A549 treated with GW870086 at 1 μM for 4 hours (cell line): ENCODE measurements at places on chromosomes 1 and 21. TPM values are rescaled to one million over a fixed set of nuclear protein-coding genes. Genes with fewer than 3 reads are reported as not detected.

The KIF17 gene
- total RNA-seq: 1.4 to 2.4 TPM (median 1.6 TPM) in 5 replicates

The AUNIP gene
- total RNA-seq: 6.7 to 7.9 TPM (median 7.5 TPM) in 5 replicates

The ACTN2 gene
- 0.03 to 0.20 TPM (median 0.09 TPM) in 4 of 5 replicates, not detected in the other for total RNA-seq

The VCAM1 gene
- not detected in 5 replicates for total RNA-seq

The OR2T35 gene
- not detected in 5 replicates for total RNA-seq

The KRTAP19-5 gene
- not detected in 5 replicates for total RNA-seq

The CATSPERE gene
- 0.05 to 0.15 TPM (median 0.12 TPM) in 3 of 5 replicates, not detected in the others for total RNA-seq

The CFAP126 gene
- 0.21 to 0.61 TPM in 2 of 5 replicates, not detected in the others for total RNA-seq

The GBP4 gene
- 0.02 to 0.05 TPM (median 0.02 TPM) in 3 of 5 replicates, not detected in the others for total RNA-seq

The CNIH3 gene
- total RNA-seq: 0.51 to 1.0 TPM (median 0.55 TPM) in 5 replicates

The SPATA17 gene
- 2.4 to 3.5 TPM (median 2.5 TPM) in 5 replicates for total RNA-seq

The CXADR gene
- total RNA-seq: 8.4 to 12.1 TPM (median 10.9 TPM) in 5 replicates

The CCDC17 gene
- total RNA-seq: 0.23 to 0.50 TPM (median 0.42 TPM) in 5 replicates

The ARHGEF16 gene
- 4.8 to 5.8 TPM (median 5.0 TPM) in 5 replicates for total RNA-seq

The OR6N1 gene
- not detected in 5 replicates for total RNA-seq

The KCNJ15 gene
- total RNA-seq: 0.10 to 0.25 TPM (median 0.19 TPM) in 5 replicates

The RGS5 gene
- 0.51 to 1.5 TPM (median 1.3 TPM) in 5 replicates for total RNA-seq

The DISP1 gene
- total RNA-seq: 1.3 to 2.2 TPM (median 2.0 TPM) in 5 replicates

The BTBD19 gene
- total RNA-seq: 1.8 to 3.9 TPM (median 2.7 TPM) in 5 replicates

The ALPL gene
- total RNA-seq: 0.24 to 0.57 TPM (median 0.34 TPM) in 5 replicates

The FLAD1 gene
- 39.8 to 46.3 TPM (median 44.9 TPM) in 5 replicates for total RNA-seq

The KRTAP19-1 gene
- total RNA-seq: not detected in 5 replicates

The PER3 gene
- total RNA-seq: 0.81 to 1.2 TPM (median 0.95 TPM) in 5 replicates

The SLAMF1 gene
- not detected in 5 replicates for total RNA-seq

The STIL gene
- total RNA-seq: 8.8 to 11.8 TPM (median 9.9 TPM) in 5 replicates

The TLR5 gene
- 0.05 to 0.58 TPM (median 0.24 TPM) in 5 replicates for total RNA-seq

The CCDC185 gene
- total RNA-seq: 0.06 to 0.14 TPM (median 0.08 TPM) in 3 of 5 replicates, not detected in the others

The FLG2 gene
- not detected in 5 replicates for total RNA-seq

The TTLL7 gene
- total RNA-seq: 2.9 to 4.9 TPM (median 3.4 TPM) in 5 replicates

The PROX1 gene
- 0.03 to 0.26 TPM (median 0.12 TPM) in 5 replicates for total RNA-seq

The SYPL2 gene
- 0.07 to 0.11 TPM (median 0.10 TPM) in 5 replicates for total RNA-seq

The ASPM gene
- total RNA-seq: 17.1 to 25.9 TPM (median 22.1 TPM) in 5 replicates

The TRNP1 gene
- 182 to 276 TPM (median 255 TPM) in 5 replicates for total RNA-seq

The FTCD gene
- total RNA-seq: 0.09 TPM in 1 of 5 replicates, not detected in the others

The MTF2 gene
- total RNA-seq: 10.4 to 13.2 TPM (median 12.5 TPM) in 5 replicates

The CNR2 gene
- 0.02 TPM in 1 of 5 replicates, not detected in the others for total RNA-seq

The FCRL6 gene
- total RNA-seq: not detected in 5 replicates

The POGK gene
- total RNA-seq: 23.5 to 30.6 TPM (median 27.5 TPM) in 5 replicates

The PAQR7 gene
- total RNA-seq: 4.4 to 5.8 TPM (median 4.8 TPM) in 5 replicates

The KRTAP21-2 gene
- total RNA-seq: not detected in 5 replicates

The FCRL1 gene
- not detected in 5 replicates for total RNA-seq

The EFNA4 gene
- total RNA-seq: 12.2 to 13.0 TPM (median 12.4 TPM) in 5 replicates
